ENCODE measurements at places on chromosomes 6 and 20. TPM values are rescaled to one million over a fixed set of nuclear protein-coding genes. Genes with fewer than 3 reads are reported as not detected.

Gene IDH3B
- 92.4 TPM for total RNA-seq

Gene BTNL2
- not detected for total RNA-seq

Gene MEP1A
- not detected for total RNA-seq

Gene DEFB124
- not detected for total RNA-seq

Gene OPRM1
- total RNA-seq: not detected

Gene ID1
- total RNA-seq: 3.5 TPM

Gene PCED1A
- total RNA-seq: 35.3 TPM

Gene PROKR2
- not detected for total RNA-seq

Gene WDR46
- total RNA-seq: 69.4 TPM

Gene CST1
- total RNA-seq: not detected

Gene ARFRP1
- 36.4 TPM for total RNA-seq

Gene PTK7
- 4.1 TPM for total RNA-seq

Gene COL20A1
- total RNA-seq: 0.09 TPM

Gene PKIG
- total RNA-seq: 4.6 TPM

Gene EEF1A2
- 0.69 TPM for total RNA-seq

Gene SLC22A16
- total RNA-seq: not detected

Gene SIRPD
- not detected for total RNA-seq

Gene TMEM151B
- 0.09 TPM for total RNA-seq

Gene VSX1
- total RNA-seq: not detected

Gene DSP
- 0.09 TPM for total RNA-seq

Gene MEI4
- total RNA-seq: not detected

Gene SCRT2
- total RNA-seq: not detected

Gene SULF2
- 0.09 TPM for total RNA-seq

Gene TULP1
- total RNA-seq: not detected

Gene CEP57L1
- total RNA-seq: 36.9 TPM

Gene BANF2
- not detected for total RNA-seq

Gene FGD2
- 0.50 TPM for total RNA-seq

Gene HLA-DMA
- total RNA-seq: 11.8 TPM

Gene RAET1L
- total RNA-seq: not detected

Gene MCUR1
- 37.9 TPM for total RNA-seq

Gene PRELID3B
- 148 TPM for total RNA-seq

Gene DNMT3B
- 1.6 TPM for total RNA-seq

Gene ATP6V1G2
- 1.9 TPM for total RNA-seq

Gene FOXQ1
- total RNA-seq: not detected

Gene MOG
- total RNA-seq: not detected

Gene NNAT
- total RNA-seq: 0.42 TPM

Gene OR2J2
- total RNA-seq: not detected

Gene MCHR2
- total RNA-seq: not detected

Gene FRS3
- 5.6 TPM for total RNA-seq

Gene HLA-DOA
- total RNA-seq: 3.3 TPM

Gene GSTA3
- total RNA-seq: not detected

Gene HLA-B
- total RNA-seq: 2,412 TPM

Gene HLA-DMB
- total RNA-seq: 2.3 TPM

Gene NR2E1
- total RNA-seq: not detected

Gene SLC4A11
- 0.66 TPM for total RNA-seq

Gene CBLN4
- not detected for total RNA-seq
